Right lung (tissue), 10 donors: ENCODE measurements at places on chromosomes 16 and 17. TPM values are rescaled to one million over a fixed set of nuclear protein-coding genes. Genes with fewer than 3 reads are reported as not detected.

PHOSPHO1 gene
- 5.0 TPM for polyA plus RNA-seq

CA7 gene
- not detected for polyA plus RNA-seq

HEATR9 gene
- polyA plus RNA-seq, result 0.08 TPM

SOX8 gene
- polyA plus RNA-seq, result 6.5 TPM

DNA sequence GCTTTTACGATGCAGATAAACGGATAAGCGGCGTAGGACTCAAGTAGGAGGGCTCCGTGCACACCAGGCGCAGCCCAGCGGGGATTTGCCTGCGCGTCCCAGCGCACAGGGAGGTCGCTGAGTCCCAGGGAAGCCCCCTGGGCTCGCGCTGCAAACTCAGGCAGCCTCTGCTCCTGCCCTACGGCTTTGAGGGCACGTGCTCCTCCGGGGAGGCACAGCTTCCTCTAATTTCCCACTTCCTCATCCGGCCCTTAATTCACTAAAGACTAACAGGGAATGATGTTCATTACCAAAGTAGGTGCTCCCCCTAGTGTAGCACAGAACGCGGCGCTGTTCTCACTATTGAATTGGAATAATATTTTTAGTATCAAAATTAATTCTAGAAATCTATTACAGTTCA lies 825.4 kb downstream of the KCNJ18 start:
- no peak for DNase-seq

DNA sequence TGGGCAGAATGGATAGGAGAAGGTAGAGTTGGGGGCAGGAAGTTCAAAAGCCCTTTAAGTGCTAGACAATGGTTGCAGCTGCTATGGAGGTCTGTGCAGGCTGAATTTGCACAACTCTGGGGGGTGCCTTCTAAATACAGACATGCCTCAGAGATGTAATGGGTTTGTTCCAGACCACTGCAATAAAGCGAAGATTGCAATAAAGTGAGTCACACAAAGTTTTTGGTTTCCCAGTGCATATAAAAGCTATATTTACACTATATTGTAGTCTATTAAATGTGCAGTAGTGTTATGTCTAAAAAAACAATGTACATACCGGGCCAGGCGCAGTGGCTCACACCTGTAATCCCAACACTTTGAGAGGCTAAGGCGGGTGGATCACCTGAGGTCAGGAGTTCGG lies 60.5 kb upstream of the MYOCD start:
- no peak for DNase-seq

DNA sequence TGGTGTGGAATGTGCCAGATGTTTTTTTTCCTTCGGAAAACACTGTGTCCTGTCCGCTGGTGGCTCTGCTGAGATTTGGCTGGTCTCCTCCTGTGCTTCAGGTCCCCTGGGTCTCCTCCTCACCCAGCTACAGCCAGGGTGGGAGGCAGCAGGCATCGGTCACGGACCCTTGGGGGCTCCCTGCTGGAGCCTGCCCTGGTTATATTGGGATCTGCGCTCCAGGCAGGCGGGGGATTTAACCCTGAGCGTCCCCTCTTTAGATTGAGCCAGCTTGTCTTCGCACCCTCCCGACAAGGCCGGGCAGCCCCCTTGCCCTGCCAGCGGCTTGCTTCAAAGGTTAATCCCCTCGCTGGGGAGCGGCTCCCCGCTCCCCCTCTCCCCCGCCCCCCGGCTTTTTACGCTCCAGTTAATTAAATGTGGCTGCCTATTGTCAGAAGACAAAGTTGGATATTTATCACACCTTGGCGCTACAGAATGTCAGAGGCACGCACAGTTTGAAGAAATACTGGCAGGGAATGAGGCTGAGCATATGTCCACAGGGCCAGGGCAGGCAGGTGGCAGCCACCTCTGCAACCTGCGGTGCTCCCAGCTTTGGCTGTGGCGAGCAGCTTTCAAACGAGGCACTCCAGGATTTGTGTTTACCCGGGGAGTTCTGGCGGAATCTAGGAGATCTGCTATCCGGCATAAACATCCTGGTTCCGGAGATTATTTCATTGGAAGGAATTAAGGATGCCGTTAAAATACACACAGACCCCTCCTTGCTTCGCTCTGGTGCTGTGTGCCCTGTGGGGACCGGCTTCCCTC lies 38.2 kb upstream of the GSE1 start:
- DNase-seq, result no peak

GRCh38 chr17:33564146-33564545 lies 271.1 kb upstream of the ASIC2 start:
- DNase-seq, result no peak

GRCh38 chr16:7086822-7087616 lies 245.6 kb upstream of the RBFOX1 start:
- peak; percentile 48 for DNase-seq

DNA sequence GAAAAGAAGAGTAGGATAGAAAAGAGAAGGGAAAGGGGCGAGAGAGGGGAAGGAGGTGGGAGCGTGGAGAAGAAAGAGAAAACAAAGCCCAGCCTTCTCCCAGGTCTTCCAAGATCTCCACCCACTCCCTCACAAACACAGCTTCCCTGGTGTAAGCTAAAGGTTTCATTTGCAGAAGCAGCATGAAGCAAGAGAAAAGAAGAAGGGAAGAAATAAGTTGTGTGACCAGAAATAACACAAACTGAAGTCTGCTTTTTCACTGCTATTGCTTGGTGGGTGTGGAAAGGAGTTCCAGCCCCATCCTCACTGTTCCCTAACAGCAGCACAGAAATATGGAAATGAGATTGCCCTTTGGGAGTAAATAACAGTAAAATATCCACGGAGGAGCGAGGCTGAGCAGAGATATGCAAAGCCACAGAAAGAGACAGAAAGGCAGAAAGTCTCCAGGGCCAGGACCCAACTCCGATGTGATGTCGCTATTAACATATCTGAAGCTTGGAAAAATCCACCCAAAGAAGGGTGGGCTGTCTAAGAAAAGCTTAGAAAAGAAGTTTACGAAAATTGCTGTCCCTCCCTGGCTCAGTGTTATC lies 10.3 kb upstream of the GAS7 start:
- DNase-seq, result no peak

DNA sequence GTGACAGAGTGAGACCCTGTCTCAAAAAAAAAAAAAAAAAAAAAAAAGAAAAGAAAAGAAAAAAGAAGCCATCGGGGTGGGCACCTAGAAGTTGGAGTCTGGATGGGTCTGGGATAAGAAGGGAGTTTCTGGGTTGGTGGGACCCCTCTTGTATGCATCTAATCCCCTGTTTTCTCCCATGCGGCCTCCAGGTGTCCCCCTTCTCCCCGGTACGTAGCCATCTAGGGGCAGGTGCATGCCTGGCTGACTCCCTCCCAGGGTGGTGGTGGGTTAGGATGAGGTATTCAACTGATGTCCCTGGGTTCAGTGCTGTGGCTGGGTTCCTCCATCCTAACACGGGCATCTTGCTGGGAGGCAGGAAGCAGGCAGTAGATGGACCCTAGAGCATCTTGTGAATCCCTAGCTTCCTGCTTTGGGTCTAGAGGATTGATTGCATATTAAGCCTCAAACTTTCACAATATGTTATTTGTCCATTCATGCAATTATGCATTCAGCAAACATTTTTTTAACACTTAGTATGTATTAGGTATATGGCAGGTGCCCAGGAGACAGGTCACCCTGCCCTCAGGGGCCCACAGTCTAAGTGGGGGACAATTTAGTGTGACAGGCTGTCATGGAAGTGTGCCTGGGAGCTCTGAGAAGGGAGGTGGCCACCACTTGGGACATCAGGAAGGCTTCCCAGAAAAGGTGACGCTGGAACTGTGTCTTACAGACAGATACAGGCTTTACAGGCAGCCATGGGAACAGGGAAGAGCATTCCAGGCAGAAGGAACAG lies 13.1 kb downstream of the FMNL1 start:
- no peak for DNase-seq

DNA sequence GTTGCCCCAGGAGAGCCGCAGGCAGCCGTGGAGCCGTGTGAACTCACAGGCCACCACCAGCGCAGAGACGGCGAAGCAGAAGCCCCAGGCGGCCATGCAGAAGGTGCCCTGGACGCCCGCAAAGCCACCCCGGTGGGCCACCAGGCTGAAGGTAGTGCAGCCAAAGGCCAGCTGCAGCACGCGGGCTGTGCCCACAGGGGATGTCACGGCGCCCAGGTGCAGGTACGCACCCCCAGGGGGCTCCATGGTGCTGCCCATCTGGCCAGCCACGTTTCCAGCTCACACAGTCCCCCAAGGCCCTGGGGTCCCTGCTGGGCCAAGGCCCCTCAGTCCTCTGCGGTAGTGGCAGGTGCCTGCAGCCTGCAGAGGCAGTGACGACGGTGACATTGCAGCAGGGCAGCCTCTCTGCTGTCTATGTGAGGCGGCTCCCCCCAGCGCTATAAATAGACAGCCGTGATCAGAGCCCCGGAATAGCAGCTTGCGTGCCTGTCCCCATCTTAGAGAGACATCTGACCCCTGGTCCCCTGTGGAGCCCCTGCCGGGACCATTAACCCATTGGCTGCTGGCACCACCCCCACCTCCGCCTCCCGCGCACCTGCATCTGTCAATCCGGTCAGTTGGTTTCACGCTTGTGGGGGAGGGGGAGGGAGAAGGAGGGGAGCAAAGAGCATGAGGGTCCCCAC lies 4.5 kb upstream of the PYCR1 start:
- DNase-seq, result no peak

- no peak for DNase-seq
Measured at GRCh38 chr16:6038941-6039645, 941.5 kb upstream of the EEF2KMT start.

DNA sequence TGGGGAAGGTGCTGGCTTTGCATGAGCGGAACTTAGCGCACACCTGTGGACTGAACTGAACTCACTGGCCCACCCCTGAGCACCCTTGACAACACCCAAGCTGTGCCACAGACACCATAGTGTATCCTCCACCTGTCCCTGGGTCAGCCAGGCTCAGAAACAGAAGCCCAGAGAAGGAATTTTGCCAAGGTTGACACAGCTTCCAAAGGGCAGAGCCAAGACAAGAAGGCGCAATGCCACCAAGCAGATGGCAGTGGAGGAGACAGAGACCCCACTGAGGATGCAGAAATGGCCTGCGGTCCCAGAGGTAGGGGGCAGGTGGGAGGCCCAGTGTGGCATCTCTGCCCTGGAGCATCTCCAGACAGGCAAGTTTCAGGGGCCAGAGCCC lies 169.0 kb downstream of the ENGASE start:
- no peak for DNase-seq

DNA sequence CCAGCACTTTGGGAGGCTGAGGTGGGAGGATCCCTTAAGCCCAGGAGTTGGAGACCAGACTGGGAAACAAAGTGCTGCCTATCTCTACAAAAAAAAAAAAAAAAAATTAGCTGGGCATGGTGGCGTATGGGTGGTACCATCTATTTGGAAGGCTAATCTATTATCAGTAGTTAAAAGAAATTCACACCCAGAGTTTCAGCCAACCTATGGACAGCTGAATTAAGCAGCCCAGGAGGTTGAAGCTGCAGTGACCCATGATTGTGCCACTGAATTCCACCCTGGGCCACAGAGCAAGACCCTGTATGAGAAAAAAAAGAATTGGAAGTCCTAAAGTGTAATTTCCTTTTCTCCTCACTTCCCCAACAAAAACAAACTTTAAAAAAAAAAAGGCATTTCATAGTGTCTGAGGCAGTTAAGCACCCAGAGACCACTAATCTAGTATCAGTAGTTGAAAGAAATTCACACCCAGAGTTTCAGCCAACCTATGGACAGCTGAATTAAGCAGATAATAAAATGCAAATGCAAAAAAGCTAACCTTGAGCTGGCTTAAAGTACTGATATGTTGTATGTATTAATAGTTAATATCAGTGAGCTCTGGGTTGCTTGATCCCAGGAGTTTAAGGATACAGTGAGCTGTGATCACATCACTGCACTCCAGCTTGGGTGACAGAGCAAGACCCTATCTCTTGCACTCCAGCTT lies 18.1 kb downstream of the CLTC start:
- no peak for DNase-seq

GRCh38 chr17:45286286-45286685 lies 24.4 kb upstream of the SPATA32 start:
- no peak for DNase-seq

DNA sequence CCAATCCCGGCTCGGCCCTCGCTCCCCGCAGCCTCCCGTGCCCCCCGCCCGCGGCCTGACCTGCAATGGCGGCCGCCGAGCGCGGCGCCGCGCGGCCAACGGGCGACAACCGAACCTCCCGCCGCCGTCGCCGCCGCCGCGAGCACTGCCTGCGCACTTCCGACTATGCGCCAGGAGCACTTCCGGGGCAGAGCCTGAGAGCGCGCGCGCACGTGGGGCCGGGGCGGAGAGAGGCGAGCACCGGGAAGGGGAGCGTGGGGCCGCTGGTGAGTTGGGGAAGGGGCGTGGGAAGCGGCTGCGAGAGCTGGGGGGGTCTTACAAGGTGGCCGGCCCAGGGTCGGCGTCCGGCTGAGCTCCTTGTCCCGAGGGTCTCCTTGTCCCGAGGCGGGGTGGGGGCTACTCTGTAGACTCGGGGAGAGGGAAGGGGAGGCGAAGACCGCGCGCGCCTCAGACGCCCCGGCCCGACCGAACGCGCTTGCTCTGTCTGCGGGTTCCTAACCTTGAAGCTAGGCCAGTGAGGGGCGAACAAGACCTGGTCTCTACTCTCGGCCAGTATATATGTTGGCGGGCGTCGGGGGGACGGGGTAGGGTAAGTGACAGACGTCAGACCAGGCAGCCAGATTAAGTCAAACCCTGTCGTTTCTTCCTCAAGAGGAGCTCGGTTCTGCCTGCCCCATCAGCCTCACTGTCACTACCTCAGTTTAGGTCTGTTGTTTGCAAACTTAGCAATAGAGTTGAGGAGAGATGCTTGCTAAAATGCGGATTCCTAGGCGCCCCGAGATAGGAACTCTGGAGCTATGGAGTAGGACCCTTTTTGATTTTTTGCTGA lies at the start of the genes CHTF8 and UTP4:
Gene CHTF8, minus strand, starts transcription at position 165 of the 829 bp plus-strand sequence. CDS start 11,130 bp downstream, outside the sequence.
Gene UTP4, plus strand, starts transcription at position 226 of the 829 bp plus-strand sequence. CDS start 811 bp downstream, outside the sequence.
- peak; percentile 80 for DNase-seq

GRCh38 chr16:27319257-27319965 lies 5.6 kb downstream of the IL4R start:
- DNase-seq, result no peak

DNA sequence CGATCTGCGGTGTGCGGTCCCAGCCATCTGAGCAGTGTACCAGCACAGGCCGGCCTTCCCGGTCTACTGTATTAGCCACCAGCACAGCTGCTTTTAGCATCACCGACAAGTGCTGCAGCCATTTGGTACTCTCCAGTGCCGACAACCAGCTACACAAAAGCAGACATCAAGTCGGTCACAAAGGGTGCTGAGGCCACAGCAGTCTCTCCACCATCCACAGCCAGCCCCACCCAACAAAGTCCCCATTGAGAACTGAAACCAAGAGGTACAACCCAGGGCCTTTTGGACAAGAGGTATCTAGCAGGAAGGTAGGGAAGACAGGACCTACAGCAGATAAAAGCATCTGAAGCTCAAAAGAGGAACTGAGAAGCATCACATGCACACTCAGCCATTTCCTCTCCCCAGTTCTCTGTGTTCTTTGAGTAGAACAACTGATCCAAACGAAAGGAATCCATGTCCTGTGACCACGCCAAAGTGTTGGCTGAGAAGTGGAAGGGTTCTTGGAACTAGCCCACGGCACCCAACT lies 9.5 kb downstream of the MTMR4 start:
- DNase-seq, result no peak
